ENCODE measurements at places on chromosomes 1 and 21.

- DNase-seq, result no peak
Measured at GRCh38 chr1:55118651-55119329, 79.4 kb downstream of the PCSK9 start.

- no peak for DNase-seq
Measured at GRCh38 chr1:198749279-198749678, 110.4 kb downstream of the PTPRC start.

- DNase-seq, result peak; percentile 57
Measured at GRCh38 chr1:241443561-241443960, 76.0 kb downstream of the FH start.

DNA sequence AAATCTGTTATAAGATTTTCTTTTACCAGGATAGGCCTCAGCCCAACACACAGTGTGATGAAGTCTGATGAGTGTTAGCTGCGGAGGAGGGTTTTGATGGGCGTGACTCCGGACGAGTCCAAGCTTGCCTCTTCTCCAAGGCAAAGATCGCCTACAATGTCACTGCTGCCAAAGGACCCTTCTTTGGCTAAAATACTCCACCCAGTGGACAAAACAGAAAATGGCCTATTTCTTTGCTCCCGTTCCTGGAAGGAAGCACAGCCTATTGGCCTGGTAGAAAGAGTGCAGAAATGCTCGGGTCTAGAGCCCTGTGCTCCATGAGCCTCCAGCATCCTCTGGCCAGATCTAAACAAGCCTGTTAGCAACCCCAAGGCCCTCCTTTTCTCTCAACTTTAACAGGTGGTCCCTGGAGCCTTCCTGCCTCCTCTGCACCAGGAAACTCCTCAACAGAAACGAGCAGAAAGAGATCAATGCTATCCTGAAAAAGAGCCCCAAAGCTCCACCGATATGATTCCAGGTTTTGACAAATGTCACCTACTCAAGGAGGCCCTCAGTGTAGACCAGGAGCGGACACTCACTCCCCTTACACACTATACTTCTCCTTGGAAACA, 3.4 kb upstream of the CASQ2 start:
- peak; percentile 85 for DNase-seq

GRCh38 chr1:18108299-18109057, 880 bp downstream of the IGSF21 start:
- no peak for DNase-seq

DNA sequence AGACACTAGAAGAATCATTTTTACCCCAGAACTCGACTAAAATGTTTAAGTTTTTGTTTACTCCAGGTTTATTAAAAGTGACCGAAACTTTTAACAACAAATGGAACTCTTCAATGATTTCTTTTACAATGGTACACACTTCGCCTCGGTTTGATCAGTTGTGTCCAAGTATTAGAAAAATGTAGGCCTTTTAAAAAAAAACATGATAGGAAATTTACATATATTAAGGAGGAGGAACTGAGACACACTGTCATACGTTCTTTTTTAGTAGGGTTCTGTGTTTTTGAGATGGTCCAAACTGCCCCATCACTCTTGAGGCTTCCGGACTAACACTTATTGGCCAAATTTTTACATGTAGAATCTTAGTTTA, 1.3 kb downstream of the PRDM2 start:
- no peak for DNase-seq

GRCh38 chr1:43420874-43421273, 31.2 kb downstream of the SZT2 start:
- DNase-seq, result no peak

- peak; percentile 38 for DNase-seq
Measured at GRCh38 chr1:193338194-193338593, 151.8 kb upstream of the B3GALT2 start.

DNA sequence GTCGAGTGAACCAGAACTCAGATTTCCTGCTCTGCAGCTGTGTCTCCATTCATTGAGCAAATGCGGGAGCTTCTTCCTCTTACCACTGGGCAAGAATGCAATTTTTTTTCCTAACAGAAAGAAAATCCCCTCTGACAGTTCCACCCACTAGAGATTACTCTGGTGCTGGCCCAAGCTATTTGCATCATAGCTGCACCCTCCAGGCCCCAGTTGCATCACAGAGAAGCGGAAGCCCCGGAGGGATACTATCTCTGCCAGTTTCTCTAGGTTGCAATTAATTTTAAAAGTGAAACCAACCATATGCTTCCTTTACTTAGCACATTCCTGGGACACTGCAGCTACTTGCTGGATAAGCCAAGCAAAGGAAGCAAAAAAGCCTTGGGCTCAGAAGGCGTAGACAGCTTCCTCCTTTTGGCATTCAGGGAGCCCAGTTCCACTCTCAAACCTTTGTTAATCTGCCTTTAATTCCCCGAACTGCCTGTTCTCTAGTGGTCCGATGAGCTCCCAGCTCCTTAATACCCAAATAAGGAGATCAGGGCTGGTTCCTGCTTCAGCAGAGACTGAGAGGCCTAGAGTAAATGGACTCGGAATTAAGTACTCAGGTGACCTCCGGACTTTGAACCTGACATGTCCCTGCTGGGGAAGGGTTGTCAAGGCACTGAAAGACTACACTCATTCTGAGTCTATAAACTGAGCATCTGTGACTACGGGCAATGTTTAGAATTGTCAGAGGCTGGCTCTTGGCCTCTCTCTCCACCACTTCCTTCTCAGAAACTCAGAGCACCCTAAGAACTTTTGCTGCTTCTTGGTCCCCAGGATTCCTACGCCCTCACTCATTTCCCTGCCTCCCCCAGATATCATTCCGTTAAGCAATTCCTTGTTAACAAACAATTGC, 72.5 kb upstream of the TNFSF18 start:
- peak; percentile 91 for DNase-seq

- DNase-seq, result peak; percentile 72
Measured at GRCh38 chr1:1858382-1859086, 32.4 kb downstream of the GNB1 start.

- DNase-seq, result no peak
Measured at GRCh38 chr1:228105996-228106799, 2.9 kb downstream of the MRPL55 start.

DNA sequence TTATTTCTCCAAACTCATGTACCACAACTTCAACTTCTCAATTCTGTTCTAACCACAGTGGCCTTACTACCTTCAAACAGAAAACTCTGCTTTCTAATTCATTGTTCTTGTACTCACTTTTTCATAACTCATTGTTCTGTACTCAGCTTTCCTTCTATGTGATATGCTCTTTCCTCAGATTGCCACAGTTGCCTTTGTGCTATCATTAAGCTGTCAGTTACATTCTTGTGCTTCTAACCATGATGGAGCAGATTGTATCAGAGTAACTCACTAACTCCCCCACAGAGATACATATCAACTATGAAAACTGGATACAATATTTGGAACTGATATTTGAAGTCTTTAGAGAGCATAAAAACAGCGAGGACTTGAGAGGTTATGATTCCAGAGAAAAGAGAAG, 1213.7 kb downstream of the KCNT2 start:
- DNase-seq, result no peak

DNA sequence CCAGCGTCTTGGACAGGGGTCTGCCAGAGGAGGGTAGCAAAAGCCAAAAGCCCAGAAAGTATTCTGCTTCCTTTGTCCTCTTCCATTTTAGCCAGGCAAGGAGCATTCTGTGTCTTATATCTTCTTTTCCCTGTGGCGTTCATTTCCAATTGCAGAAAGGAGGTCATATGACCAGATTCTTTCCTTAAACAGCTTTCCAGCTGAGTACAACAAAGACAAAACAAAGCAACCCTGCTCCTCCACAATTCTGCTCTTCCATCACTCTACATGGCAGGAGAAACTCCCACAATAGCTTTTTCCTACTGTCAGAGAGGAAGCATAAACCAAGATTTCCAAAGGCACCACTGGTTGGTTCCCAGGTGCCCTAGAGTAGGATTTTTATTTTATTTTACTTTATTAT, 19.7 kb downstream of the ENSA start:
- DNase-seq, result no peak

GRCh38 chr1:201399352-201400126, 415 bp upstream of the LAD1 start:
- DNase-seq, result no peak

DNA sequence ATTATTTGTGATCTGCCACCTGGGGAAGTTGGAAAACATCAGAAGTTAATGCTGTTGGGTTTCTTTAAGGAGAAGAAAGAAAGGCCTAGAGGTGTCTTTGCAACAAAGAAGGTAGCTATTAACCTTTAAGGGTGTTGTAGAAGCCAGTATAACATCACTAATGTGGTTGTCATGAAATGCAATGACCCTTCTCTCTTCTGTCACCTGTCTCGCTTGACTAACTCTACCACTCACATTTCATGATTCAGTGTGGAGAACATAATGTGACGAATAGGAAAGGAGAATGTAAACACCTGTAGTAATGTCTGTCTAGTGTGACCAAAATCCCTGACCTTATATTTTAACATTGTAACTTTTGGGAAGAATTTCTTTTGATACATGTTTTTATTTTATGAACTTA, 211.7 kb upstream of the UBE2U start:
- DNase-seq, result no peak

- DNase-seq, result no peak
Measured at GRCh38 chr1:116962987-116963639, 38.4 kb upstream of the CD101 start.

DNA sequence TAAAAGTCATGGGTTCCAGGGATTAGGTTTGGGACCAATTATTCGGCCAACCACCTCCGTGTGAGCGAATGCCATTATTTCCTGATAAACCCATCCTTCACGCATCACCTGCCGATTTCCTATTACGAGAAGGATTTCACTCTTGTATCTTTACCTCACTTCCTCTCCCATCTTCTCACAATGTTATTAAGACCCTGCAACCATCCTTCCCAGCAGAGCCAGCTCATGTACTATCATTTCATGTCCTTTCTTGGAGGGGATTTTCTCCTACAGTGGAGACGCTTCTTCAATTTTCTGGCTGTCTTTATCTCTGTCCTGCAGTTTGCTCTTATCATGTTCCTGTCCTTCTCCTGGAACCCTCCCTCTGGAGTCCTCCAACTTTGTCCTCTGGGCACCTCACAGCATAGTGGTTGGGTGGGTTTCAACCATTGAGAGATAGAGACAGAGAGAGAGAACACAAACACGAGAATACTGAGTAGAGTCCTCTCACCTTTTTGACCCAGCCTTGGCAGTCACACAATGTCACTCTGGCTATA, 192.2 kb downstream of the DYRK1A start:
- DNase-seq, result no peak

GRCh38 chr1:94438692-94439276, 20.6 kb downstream of the ABCD3 start:
- DNase-seq, result no peak

Measured in A172 (cell line).